Aorta (tissue), 5 donors: ENCODE measurements at places on chromosomes 5 and 9. TPM values are rescaled to one million over a fixed set of nuclear protein-coding genes. Genes with fewer than 3 reads are reported as not detected.

The ECSCR gene
- total RNA-seq, result 33.2 TPM

DNA sequence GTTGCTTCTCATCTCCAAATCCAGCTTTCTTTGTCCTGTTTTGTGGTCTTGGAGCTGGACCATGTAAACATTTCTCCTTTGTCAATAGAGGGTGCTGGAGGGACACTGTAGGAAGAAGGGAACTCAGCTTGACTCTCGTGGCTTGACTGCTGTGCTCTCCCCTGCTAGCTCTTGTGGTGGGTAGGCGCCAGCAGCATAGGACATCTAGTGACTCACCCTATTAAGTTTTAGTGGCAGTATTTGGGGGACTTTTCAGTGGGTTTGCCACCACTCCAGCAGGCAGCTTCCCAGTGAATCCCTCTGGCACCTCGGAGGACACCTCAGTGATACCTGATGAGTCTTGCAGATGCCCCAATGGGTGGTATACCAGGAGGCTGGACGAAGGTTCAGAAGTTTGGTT lies 97.8 kb downstream of the TSSK1B start:
- H3K27me3 ChIP-seq, result no peaks in the 10 kb centered on the region
- peaks cover 3% of the 10 kb centered on the region for H3K4me1 ChIP-seq
- H3K4me3 ChIP-seq, result no peak overlapping the region
- peak; percentile 81 for DNase-seq
- no peaks in the 10 kb centered on the region for H3K36me3 ChIP-seq
- H3K27ac ChIP-seq, result no peak overlapping the region

The OSMR gene
- 164 TPM for total RNA-seq

DNA sequence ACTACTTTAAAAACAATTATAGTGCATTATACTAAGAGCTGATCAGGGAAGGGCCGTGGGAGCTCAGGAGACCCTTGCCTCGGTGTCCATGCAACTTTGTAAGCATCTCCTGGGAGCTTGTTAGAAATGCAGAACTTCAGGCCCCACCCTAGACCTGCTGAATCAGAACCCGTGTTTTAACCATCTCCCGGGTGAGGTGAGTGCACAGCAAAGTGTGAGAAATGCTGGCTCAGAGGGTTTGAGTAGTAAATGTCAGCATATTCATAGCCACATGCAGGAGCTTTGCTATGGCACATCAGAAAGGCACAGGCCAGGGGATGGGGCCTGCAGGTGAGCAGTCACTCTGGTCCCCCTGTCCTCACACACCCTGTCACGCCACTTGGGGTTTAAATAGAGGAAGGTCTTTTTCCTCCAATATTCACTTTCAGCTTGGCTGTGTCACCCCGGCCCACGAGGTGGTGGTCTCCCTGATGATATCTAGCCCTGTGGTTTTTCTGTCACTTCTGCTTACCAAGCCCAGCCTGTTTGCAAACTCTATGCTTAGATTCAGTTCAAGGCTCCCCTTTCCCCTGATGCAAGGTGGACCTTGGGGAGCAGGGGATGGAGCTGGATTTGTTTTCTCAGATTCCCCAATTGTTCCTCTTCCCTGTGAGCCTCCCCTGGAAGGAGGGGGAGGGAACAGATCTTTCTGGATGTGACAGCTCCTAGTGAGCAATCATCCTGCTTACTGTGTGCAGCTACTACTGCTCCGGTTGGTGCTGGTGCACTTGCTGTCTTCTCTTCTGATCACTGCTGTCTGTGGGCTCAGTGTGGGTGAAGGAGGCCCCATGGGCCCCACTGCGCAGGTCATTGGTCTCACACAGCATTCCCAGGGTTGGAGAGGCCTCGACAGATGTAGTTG lies 51.8 kb upstream of the TGFBR1 start:
- H3K4me1 ChIP-seq, result no peaks in the 10 kb centered on the region
- DNase-seq, result no peak
- no peaks in the 10 kb centered on the region for H3K27me3 ChIP-seq
- no peak overlapping the region for H3K27ac ChIP-seq
- no peak overlapping the region for H3K4me3 ChIP-seq
